SW480 (cell line): ENCODE measurements at places on chromosomes 6 and 20.

DNA sequence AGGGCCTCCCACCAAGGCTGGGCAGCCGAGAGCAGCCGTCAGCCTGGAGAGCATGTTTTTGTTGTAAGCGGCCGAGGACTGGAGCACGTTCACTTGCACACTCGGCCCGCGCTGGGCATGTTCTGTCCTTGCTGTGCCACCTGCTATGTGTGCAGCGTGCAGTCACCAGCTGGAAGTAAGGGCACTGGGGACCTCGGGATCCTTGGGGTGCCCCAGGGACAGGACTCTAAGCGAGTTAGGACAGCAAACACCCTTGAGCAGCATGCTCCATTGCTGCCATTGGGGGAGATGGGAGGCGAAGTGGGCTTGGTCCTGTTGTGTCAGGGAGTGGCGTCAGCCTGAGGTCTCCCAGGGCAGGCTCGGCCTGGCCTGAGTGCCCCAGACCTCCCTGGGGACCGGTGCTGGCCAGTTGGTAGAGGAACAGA lies 18.6 kb downstream of the DYNLT1 start:
- no peak for DNase-seq

DNA sequence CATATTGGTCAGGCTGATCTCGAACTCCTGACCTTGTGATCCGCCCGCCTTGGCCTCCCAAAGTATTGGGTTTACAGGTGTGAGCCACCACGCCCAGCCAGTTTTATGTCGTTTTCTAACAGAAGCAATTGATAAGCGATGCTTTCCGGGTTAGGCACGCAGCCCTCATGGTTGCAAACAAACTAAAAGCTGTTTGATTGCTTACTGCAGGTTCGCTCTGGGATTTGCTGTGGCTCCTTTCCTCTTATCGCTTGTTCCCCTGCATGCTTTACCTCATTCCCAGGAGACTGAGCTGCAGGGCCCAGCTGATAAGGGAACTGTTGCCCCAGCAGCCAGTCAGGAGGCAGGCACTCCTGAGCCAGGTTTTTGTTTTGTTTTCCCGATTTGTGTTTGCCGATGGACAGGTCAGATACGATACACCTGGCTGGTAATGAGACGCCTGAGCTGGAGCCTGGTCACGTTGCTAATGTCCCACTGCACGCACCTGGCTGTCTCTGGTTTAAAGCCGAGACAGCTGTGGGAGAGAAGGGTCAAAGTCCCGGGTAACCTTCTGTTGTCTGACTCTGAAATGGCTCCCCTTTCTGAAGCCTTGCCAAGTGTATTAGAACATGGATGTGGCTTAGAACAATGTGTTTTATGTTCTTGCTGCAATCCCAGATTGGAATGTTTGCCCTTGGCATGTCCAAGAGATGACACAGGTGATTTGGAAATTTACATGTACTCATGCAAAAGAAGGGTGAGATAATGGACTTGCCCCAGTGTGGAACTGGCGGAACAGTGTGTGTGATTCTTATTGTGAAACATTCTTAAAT lies 19.9 kb downstream of the DSP start:
- peak; percentile 89 for DNase-seq

- no peak for DNase-seq
These were observed 7.1 kb downstream of the FHL5 start for GRCh38 chr6:96570053-96570452.

- DNase-seq, result peak; percentile 85
These were observed 76.4 kb downstream of the EYA2 start for GRCh38 chr20:46970937-46971630.

- no peak for DNase-seq
These were observed 232.8 kb upstream of the MCHR2 start for GRCh38 chr6:100226811-100227210.

DNA sequence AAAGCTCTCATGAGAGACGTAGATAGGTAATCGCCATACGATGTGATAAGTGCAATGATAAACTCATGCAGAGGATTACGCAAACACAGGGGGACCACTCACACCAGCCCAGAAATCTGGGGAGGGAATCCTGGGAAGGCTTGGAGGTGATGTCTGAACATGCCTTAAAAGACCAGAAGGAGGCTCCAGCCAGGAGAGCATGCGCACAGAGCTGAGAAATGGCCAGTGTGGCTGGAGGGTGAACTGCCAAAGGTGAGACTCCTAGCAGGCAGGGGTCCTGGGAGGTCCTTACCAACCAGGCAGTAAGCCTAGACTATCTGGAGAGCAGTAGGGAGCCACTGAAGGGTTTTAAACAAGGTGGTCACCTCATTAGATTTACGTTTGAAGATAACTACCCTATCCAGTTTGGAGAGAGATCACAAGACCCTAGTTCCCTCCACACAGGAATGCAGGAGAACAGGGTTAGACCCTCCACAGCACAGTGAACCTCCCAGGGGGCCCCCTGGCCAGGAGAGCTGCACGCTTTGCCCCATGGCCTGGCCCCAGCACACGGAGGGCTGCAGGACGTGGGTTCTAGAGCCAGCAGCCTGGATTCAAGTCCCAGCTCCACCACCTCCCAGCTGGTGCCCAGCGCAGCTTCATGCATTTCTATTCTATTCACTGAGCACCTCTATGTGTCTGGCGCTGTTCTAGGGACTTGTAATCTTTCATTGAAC lies 13.1 kb downstream of the MDFI start:
- DNase-seq, result no peak

DNA sequence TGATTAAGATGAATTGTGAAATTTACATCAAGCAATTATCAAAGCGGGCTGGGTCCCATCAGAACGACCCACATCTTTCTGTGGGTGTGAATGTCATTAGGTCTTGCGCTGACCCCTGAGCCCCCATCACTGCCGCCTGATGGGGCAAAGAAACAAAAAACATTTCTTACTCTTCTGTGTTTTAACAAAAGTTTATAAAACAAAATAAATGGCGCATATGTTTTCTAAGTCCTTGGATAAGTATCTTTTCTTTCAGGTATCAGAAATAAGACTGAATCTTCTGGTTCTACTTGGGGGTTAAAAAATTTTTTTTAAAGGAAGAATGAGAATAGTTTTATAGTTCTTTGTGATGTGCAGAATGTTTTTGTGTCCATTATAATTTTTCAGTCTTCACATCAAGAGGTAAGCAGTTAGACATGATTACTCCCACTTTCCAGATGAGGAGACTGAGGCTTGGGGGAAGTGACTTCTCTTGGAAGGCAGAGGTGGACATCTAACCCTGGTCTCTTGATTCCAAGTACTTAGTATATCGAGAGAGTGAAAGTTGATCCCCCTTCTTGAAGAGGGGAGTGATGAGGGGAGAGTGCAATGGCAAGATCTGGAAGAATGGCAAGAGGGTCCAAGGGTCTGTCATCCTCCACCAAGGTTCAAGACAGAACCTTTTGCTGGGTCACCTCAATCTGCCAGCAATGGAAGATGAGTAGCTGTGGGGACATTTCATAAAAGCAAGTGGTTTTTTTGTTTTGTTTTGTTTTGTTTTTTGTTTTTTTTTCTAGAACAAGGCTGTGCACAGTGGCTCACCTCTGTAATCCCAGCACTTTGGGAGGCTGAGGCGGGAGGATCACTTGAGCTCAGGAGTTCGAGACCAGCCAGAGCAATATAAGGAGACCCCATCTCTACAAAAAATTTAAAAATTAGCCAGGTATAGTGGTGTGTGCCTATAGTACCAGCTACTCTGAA lies 42.8 kb upstream of the TTPAL start:
- DNase-seq, result no peak

DNA sequence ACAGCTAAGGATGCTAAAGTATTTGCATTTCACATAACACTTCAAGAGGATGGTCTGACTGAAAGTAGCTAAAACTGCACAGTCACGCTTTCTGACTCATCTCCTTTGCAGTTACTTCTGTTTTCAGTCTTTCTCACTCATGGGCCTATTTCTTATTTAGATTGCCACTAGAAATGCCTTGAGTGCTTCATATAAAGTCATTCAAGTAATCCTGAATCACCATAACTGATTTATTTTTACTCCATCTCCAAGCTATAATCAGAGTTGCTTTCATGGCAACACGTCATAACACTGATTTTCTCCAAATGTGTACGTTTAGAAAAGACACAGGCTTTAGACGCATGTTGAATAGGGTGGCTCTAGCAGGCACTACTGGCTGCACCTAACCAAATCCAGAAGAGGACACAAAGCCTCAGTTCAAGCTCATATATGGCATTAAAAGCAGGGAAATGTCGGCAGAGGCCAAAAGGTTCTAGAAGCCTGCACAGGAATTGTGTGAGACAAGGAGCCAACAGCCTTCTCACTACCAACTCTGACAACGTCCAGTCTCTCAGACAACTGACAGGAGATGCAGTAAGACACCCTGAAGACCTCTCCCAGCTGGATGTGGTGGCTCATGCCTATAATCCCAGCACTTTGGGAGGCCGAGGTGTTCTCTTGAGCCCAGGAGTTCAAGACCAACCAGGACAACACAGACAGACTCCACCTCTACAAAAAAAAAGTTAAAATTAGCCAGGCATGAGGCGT lies 64.1 kb upstream of the BEND6 start:
- DNase-seq, result no peak

DNA sequence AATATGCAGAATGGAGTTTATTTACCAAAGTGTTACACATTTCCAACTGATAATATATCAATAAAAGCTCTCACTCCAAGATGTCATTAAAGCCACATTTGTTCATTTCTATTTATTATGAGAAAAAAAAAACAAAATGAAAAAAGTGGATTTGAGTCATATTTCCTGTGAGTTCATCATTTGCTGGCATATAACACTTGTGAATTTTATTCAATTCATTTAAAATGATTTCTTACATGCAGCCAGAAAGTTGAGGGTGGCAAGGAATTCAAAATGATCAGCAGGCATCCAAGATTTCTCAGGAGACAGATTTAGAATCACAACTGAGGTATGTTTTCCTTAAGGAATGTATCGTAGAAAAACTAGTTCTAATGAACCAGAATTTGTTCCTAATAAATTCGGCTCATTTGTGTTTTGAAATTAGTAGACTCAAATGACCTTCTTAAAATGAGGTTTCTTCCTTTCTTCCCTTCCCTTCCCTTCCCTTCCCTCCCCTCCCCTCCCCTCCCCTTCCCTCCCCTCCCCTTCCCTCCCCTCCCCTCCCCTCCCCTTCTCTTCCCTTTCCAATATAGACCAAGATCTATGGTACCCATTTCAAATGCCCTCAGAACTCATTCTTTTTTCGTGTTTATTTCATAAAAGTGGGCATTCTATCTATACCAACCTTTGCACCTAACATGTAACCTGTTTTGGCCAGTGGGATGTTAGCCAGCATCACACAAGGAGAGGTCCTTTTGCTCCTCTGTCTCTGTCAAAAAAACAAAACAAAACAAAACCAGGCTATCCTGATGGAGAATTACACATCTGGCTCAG lies 357.9 kb upstream of the TSHZ2 start:
- DNase-seq, result no peak

DNA sequence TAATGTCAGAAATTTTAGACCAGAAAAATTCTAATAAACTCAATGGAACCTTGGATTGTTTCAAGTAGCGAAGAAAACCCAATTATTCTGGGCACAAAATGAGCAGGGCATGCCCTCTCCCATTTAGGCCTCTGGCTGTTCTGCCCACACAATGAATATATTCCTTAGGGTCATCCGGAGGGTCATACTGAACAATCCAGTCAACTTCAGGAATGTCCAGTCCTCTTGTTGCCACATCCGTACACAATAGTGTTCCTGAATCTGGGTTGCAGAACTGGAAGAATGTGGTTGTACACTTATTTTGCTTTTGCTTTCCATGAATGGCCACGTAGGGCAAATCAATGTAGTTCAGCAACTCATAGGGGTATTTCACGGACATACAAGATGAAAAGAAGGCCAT lies 23.4 kb upstream of the RNF144B start:
- DNase-seq, result no peak

GRCh38 chr6:167317172-167317571 lies 7.7 kb upstream of the TTLL2 start:
- DNase-seq, result no peak

GRCh38 chr20:57317316-57317788 lies 12.3 kb upstream of the SPO11 start:
- DNase-seq, result no peak
